ENCODE measurements at places on chromosomes 2 and 18.

DNA sequence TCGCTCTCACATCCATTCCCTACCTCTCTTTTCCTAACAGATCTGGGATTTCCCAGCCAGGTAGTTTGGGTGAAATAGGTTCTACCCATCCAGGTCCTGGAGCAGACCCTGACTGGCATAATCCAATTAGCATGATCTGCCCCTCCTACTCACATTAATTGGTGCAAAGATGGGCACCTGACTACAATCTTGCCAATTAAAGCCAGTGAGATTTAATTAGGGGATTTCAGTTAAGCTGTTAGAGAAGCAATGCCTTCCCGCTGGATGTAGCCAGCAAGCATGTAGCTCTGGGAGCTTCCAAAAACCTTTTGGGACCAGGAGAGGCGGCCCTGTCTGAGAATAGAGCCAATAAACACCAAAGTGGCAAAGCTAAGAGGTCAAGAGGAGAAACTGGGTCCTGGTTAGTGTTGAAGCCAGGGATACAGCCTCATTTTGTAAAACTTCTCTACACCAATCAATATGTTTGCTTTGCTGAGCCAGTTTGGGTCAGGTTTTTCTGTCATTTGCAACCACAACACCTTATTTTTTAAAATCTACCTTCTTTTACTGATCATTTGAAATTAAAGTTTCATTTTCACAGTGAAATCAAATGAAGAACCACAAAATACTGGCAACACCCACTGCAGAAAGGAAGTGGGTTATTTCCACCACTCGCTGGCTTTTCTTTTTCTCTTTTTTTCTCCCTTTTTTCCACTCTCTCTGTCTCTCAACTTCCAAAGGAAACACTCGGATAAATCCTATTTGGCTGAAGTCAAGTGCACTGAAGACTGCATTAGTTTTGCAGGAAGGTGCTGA lies 3.2 kb upstream of the TTC39C start:
- DNase-seq = no peak

- DNase-seq = no peak
Measured at GRCh38 chr18:41146301-41146700, 808.7 kb upstream of the PIK3C3 start.

GRCh38 chr2:109128048-109128615 lies 873 bp upstream of the SH3RF3 start:
- DNase-seq = peak; percentile 43

- DNase-seq = no peak
Measured at GRCh38 chr2:10518470-10519393, 70.6 kb upstream of the ODC1 start.

- DNase-seq = no peak
Measured at GRCh38 chr2:77713412-77713811, 191.2 kb upstream of the LRRTM4 start.

DNA sequence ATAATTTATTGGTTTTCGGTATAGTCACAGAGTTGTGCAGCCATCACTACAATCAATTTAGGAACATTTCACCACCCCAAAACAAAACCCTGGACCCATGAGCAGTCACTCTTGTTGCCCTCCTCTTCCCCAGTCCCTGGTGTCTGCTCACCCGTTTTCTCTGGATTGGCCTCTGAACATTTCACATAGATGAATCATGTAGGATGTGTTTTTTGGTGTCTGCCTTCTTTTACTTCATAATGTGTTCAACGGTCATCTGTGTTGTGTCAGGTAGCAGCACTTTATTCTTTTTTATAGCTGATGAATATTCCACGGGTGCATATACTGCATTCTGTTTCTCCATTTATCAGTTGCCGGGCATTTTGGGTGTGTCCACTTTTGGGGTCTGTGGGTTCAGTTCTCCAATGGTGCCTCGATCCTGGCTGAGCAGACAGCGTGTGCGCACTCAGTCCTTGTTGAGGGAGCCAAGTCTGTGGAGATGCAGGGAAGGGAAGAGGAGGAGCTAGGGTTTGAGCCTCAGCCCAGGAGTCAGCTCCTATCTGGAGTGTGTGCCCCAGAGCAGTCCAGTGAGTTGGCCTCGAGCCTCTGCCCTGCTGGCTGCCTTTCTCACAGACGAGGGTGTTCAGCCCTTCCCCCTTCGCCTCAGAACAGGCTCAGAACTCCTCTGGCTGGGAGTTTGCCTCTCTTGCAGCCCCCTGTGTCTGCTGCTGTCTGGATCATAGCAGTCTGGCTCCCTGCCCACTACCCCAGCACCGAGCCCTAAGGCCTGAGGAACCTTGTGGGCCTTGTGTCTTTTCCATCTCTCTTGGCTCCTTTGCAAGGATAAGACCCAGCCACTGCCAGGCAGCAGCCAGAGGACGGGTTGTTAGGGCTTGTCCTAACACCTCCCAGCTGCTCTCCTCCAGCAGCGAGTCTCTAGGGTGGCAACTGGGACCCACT lies 18.0 kb downstream of the C2orf74 start:
- no peak for DNase-seq

GRCh38 chr2:118852605-118853128 lies 5.2 kb upstream of the EN1 start:
- DNase-seq = no peak

GRCh38 chr2:66113988-66114625 lies 320.8 kb upstream of the MEIS1 start:
- no peak for DNase-seq

Measured in effector CD8-positive, alpha-beta T cell (primary cell).